T-helper 17 cell (primary cell): ENCODE measurements at places on chromosomes 3 and 15.

DNA sequence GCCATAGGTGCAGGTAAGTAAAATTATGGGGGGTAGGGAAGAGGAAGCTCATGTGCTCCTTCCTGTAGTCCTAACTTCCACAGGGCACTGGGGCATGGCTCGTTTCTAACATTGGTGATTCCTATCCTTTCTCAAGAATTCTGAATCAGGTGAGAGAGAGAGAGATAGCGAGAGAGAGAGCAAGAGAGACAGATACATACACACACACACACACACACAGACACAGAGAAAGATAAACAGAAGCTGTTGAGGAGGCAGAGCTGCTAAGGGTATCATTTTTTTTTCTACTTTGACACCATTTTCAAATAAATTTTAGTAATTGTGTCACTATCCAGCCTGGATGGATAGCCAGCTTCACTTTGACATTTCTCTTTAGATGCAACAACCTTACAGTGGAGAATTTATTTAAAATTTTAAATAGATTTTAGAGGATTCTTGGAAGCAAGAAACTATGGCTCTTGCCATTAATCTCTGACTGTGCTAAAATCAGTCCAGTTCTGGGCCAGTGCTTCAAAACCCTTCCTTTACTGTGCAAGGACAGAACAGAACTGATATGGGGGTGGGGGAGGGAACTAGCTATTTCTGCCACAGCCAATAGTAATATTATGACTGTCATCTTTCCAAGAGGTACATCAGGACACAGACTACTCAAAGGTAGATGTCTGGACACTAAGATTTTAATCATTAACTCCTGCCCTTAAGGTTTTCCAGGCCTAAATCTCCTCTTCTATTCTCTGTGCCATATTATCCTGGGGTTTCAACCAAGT lies 14.6 kb upstream of the RAMAC start:
- no peak for DNase-seq

DNA sequence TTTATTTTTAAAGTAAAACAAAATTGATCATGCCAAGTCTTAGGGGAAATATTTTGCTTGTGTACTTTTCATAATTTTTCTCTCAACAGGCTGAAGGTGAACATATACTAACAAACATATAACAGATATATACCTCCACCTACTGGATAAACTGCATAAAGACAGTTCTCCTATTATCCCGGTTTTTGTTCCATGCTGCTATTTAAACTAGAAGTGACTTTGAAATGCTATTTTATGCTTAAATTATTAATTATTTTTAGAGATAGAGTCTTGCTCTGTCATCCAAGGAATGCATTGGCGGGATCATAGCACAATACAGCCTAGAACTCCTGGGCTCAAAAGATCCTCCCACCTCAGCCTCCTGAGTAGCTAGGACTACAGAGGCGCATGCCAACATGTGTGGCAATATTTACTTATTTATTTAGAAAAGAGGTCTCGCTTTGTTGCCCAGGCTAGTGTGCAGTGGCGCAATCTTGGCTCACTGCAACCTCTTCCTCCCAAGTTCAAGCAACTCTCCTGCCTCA lies 49.8 kb downstream of the ST3GAL6 start:
- no peak for DNase-seq

DNA sequence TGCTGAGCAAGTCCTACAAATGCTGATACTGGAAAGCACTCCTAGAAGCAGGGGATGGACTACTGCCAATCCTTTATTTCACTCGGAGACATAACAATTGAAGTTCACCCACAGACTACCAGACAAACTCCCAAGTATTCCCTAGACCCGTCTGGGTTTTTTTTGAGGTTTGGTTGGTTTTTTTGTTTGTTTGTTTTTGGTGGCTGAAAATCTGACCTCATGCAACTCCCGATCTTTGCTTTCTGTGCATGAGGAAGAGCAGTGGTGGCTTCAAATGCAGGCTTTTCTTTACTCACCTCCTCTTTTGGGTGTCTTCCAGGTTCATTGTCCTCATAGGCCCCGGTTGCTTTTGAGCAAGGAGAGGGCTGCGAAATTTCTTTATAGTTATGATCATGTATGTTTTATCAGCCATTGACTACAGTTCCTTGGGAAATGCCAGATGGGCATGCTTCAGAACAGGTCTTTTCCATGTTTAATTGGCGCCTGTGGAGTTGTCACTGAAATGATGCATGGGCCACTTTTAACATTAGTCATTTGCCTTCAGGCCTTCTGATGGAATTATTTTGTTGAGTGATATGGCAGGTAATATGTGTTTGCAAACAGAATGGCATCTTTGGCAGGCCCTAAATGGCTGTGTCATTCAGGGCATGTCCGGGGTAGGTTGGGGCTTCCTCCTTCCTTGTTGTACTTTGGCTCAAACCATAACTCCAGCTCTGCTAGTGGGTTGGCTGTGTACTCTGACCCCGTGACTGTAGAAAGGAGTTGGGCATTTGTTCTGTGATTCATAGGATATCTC lies 81.3 kb upstream of the ZBED2 start:
- DNase-seq: no peak

GRCh38 chr3:188812198-188812597 lies 359.6 kb upstream of the TPRG1 start:
- no peak for DNase-seq

DNA sequence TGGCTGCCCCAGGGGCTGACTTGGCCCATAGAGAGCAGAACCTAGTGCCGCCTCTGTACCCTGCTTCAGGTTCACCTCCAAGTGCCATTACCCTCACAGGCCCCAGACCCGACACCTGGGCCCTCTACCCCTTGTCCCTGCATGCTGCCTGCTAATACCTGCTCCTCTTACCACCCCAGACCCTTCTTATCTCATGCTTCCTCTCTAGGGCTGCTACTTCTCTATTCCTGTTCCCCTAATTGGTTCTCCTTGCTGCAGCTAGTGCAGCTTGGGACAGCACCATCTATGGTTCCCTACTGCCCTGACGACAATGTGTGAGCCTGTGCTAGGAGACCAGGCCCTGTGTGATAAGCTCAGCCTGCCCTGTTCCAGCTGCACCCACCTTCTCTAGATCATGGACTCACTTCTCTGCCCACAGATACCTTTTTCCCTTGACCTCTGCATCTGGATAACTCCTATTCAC lies 15.3 kb downstream of the HDAC11 start:
- DNase-seq: no peak

- DNase-seq: no peak
Measured at GRCh38 chr15:89412905-89413411, 78.3 kb upstream of the POLG start.

DNA sequence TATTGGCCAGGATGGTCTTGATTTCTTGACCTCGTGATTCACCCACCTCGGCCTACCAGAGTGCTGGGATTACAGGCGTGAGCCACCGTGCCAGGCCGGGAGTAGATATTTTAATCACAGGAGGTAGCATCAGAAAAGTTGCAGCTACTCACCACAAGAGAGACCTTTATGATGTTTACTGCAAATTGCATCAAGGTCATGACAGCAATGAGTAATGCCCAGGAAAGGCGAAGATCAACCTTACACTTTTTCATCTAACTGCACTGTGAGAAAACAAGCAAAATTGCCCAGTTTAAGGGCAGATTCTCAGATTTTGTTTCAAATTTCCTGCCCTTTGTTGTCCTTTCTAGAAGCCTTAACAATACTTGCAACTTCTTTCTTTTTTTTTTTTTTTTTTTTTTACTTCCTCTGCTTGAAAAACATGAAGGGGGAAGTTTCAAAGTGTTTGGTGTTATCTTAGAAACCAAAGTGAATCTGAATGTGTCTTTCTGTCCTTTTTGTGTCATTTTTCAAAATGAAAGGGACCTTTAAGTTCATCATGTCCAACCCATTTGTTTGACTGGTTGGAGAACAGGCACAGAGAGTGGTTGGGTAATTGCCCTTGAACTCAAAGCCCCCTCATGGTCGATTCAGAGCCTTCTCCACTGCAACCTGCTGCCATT lies 25.0 kb downstream of the TGFBR2 start:
- DNase-seq: peak; percentile 23

DNA sequence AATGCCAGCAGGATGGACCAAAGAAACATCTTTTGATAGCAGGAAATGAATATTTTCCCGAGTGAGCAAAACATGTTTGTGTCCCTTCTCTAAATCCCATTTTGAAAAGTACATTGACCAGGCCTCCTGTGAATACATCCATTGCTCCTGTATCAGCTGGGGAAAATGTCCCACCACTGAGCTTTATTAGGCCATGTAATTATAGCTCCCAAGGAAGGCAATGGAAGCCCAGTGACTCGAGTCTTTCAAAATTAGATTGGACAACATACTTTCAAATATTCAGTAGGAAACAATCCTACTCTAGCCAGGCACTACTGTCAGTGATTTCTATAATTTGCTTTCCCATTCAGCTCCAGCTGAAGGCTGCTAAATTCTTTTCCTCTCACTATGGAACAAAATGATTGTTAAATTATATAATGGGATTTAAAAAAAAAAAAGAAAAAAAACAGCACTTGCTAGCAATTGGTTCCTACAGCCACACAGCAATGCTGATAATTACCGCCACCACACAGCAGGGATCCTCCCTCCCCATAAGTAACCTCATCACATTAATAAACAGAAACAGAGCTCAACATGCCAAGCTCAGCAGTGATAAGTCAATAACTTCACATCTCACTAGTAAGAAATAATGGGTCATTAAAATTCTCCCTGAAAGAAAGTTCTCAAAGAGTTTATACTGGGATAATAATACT lies 172.4 kb upstream of the SLC2A2 start:
- no peak for DNase-seq

DNA sequence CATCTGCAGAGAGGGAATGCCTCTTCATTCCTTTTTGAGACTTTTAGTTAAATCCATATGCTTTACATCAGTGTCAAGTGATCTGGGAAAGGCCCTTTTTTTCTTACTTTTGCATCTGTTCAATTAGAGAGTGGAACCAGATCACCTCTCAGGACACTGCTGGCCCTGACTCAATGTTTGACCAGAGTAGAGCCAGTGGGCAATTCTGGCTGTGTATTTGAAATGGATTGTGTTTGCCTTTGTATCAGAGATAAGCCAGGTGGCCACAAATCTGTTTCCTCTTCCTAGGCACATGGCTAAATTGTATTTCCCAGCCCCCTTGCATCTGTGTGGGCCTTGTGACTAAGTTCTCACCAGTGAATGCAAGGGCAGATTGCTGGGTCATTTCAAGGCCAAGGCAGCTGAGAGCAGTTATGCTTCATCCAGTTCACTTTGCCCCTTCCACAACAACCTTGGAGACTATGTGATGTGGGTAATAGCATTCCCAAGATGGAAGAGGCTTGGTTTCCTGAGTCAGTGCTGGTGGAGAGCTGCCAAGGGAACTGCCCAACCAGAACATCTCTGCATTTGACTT lies 75.6 kb upstream of the CACNA2D3 start:
- no peak for DNase-seq

- DNase-seq: no peak
Measured at GRCh38 chr3:96960661-96961330, 146.4 kb downstream of the EPHA6 start.

- DNase-seq: peak; percentile 40
Measured at GRCh38 chr3:197555281-197556261, at the start of gene BDH1. Gene BDH1, minus strand, starts transcription at chr3:197555968. Its CDS starts 9,525 bp downstream, at chr3:197546443.

GRCh38 chr15:39631357-39631756 lies 50.5 kb downstream of the THBS1 start:
- no peak for DNase-seq

GRCh38 chr3:128448491-128448890 lies 18.2 kb downstream of the DNAJB8 start:
- no peak for DNase-seq

GRCh38 chr3:80434366-80434765 lies 666.6 kb upstream of the ROBO1 start:
- no peak for DNase-seq

GRCh38 chr3:153282355-153282754 lies 120.3 kb downstream of the RAP2B start:
- DNase-seq: no peak

- DNase-seq: no peak
Measured at GRCh38 chr3:122794483-122794778, 438 bp upstream of the SLC49A4 start.

DNA sequence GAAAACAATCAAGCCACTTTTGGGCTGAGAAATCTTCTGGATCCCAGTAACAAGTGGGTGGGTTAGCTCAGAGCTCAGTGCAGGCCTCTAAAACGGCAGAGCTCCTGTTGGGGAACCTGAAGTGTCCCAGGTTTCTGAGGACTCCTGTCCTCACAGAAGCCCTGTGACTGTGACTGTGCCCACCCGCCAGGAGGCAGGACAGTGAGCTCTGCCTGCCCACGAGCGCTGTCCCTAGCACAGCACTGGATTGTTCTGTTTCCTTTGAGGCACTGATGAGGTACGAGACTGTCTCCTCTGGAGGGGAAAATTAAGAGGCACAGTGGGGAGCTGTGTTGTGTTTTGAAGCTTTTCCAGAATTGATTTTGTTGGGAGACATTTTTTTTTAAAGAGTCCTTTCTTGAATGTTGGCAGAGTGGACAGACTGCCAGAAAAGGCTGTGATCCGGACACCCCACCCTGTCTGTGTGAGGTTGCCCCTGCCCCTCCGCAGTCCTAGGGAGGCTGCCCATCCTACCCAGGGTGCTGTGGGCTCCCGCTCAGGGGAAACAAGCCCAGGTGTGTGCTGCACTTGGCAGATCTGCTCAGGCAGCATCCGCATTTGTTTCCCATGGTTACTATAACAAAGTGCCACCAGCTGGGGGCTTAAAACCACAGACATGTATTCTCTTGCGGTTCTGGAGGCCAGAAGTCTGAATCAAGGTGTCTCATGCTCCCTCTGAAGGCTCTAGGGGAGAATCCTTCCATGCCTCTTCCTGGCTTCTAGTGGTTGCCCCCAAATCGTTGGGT lies 66.6 kb upstream of the LARS2 start:
- no peak for DNase-seq

DNA sequence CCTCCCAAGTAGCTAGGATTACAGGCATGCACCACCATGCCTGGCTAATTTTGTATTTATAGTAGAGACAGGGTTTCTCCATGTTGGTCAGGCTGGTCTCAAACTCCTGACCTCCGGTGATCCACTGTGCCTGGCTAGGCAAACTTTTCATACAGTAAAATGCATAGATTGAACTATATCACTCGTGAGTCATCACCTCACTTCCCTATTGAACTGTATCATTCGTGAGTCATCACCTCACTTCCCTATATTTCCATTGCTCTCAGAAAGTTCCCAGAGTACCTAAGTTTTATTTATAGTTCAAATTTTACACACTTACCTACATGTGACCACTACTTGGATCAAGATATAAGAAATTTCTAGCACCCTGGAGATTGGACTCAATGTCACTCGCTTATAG lies 73.6 kb upstream of the ACAD9 start:
- no peak for DNase-seq

GRCh38 chr3:138089091-138089490 lies 26.3 kb downstream of the DZIP1L start:
- DNase-seq: no peak

GRCh38 chr3:86244905-86245304 lies 746.0 kb downstream of the VGLL3 start:
- no peak for DNase-seq

GRCh38 chr15:65416845-65417416 lies 5.8 kb downstream of the IGDCC4 start:
- DNase-seq: no peak
